Esophagus squamous epithelium (tissue), 5 donors: ENCODE measurements at places on chromosomes 12 and 14. TPM values are rescaled to one million over a fixed set of nuclear protein-coding genes. Genes with fewer than 3 reads are reported as not detected.

GRCh38 chr14:54877015-54877702 is 25.5 kb downstream of the GCH1 start:
- H3K27ac ChIP-seq: no peak overlapping the region
- no peak overlapping the region for H3K4me3 ChIP-seq
- H3K4me1 ChIP-seq: peaks cover 15% of the 10 kb centered on the region

GRCh38 chr14:54148251-54148650 is 191.6 kb upstream of the BMP4 start:
- DNase-seq: no peak
- H3K27ac ChIP-seq: no peak overlapping the region
- no peaks in the 10 kb centered on the region for H3K36me3 ChIP-seq
- no peaks in the 10 kb centered on the region for H3K4me1 ChIP-seq
- H3K4me3 ChIP-seq: no peak overlapping the region
- H3K27me3 ChIP-seq: no peaks in the 10 kb centered on the region

Gene TAMALIN
- 1.7 TPM for total RNA-seq

Gene BHLHE41
- 0.48 TPM for total RNA-seq

DNA sequence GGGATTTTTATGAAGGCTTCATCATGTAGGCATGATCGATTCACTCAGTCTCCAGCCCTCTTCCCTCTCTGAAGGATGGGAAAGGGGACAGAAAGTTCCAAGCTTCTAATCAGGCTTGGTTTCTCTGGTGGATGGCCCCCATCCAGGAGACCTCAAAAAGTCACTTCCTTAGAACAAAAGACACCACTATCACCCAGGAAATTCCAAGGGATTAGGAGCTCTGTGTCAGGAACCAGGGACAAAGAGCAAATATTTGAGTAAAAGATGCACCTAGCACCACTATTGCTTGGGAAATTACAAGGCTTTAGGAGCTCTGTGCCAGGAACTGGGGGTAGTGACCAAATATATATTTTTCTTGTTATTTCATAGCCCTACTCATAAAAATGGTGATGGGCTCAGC is 33.6 kb upstream of the TMX1 start:
- H3K4me3 ChIP-seq: no peak overlapping the region
- no peak for DNase-seq
- H3K27ac ChIP-seq: no peak overlapping the region
- H3K27me3 ChIP-seq: no peaks in the 10 kb centered on the region

Gene COL2A1
- total RNA-seq: not detected
